ENCODE measurements at places on chromosomes 12 and 14.

DNA sequence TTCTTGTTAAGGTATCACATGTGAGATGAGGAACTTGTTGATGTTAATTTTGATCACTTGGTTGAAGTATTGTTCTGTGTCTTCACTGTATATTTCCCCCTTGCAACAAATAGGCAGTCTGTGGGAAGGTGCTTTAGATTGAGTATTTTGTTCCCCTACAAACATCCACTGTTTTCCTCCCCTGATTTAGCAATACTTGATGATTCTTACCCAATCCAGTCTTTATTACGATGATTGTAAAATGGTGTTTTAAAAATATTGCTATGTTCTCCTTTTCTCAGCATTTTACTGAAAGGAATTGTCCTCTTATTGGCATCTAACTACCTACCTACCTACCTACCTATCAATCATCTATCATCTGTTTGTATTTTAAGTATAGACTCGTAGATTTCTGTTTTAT lies 66.3 kb downstream of the ETNK1 start:
- no peak for DNase-seq

GRCh38 chr12:122891661-122892525 lies 4.0 kb downstream of the VPS37B start:
- no peak for DNase-seq

- DNase-seq = no peak
Measured at GRCh38 chr12:2140858-2141519, 88.2 kb downstream of the CACNA1C start.

DNA sequence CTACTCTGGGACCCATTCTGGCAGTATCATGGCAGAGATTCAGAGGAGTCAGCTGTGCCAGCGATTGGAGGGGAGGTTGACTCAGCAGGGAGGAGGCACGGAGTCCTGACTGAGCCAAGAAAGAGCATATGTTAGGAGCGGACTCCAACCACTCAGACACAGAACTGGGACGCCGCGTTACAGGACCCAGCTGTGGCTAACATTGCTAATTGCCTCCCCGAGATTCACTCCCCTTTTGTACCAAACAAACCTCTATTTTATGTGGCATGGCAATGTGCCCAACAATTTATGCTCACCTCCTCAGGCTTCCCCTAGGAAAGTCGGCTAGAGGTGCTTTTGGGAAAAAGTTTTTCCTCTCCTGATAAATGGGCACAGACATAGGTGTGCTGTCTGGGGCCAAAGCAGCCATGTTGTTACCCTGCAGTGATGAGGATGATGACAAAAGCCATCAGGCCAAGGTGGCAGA lies 15.2 kb upstream of the CLIP1 start:
- no peak for DNase-seq

- DNase-seq = no peak
Measured at GRCh38 chr14:24775950-24776349, 142.0 kb upstream of the GZMB start.

DNA sequence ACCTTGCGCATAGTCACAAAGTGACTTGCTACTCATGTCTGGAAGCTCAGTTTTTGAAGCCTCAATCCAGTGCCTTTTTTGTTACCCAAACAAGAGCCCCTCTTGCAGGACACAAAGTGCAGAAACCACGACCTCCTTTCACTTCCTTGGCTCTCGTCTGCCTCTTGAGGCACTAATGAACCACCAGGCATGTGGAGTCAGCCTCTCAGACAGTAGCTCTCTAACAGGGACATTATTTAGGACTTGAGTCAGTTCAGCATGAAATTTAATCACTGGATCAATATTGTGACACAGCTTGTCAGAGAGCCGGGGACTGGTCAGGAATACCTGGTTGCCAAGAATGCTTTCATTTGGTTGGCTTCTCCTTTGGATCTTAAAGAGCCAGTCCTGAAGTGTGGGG lies 46.7 kb downstream of the HSPB8 start:
- no peak for DNase-seq

DNA sequence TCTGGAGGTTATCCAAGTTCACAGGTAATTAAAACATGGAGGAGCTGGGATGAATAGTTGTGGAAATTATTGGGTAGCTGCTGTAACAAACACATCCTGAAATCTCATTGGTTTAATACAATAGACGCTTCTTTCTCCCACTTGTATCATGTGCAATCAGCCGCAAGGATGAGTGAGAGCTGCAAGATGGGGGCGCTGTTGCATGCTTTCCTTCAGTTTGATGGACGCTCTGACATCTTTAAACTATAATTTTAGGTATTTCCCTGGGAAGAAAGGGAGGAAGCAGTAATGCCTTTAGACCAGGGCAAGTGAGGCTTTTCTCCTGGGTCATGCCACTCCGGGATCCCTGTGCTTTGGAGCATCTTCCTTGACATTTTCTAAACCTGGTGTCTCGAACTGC lies 178.7 kb downstream of the PAWR start:
- DNase-seq = no peak

DNA sequence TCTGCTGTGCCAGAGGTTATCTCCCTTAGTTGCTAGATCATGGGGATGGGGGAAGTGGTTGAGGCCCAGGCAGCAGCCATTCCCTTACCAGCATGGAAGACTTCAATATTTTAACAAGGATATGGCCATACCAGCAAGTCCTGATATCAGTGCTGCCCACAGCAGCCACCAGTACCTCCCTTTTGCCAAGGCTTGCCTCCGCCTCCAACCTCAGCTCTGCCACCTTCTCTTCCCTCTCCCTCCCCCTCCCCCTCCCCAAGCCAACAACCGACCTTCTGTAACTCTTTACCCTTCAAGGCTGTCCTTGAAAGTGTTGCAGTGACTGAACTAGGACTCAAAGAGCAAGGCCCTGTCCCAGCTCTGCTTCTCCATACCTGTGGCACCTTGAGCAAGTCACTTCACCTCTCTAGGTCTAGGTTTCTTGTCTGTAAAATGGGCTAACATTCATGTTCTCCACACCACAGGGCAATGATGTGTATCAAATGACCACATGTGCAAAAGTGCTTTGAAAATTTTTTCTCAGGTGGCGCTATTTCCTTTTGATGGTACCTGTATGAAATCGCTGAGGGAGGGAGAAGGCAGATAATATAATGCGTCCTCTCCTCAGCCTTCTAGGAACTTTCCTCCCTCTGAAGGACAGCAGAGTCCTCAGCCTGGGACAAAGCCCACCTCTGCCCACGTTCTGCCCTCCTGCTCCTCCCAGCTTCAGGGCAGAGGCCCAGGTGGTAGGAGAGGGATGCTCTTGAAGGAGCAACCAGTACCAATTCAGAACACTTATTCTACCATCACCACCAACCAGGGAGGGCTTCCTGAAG lies 14.7 kb downstream of the PLEKHG6 start:
- no peak for DNase-seq

- no peak for DNase-seq
Measured at GRCh38 chr12:124717318-124717717, 146.3 kb downstream of the SCARB1 start.

GRCh38 chr12:117023998-117024960 lies 74.9 kb downstream of the TESC start:
- DNase-seq = no peak
